ENCODE measurements at places on chromosomes 3 and 15.

- DNase-seq: no peak
Measured at GRCh38 chr15:74399511-74400312, 32.3 kb upstream of the CYP11A1 start.

DNA sequence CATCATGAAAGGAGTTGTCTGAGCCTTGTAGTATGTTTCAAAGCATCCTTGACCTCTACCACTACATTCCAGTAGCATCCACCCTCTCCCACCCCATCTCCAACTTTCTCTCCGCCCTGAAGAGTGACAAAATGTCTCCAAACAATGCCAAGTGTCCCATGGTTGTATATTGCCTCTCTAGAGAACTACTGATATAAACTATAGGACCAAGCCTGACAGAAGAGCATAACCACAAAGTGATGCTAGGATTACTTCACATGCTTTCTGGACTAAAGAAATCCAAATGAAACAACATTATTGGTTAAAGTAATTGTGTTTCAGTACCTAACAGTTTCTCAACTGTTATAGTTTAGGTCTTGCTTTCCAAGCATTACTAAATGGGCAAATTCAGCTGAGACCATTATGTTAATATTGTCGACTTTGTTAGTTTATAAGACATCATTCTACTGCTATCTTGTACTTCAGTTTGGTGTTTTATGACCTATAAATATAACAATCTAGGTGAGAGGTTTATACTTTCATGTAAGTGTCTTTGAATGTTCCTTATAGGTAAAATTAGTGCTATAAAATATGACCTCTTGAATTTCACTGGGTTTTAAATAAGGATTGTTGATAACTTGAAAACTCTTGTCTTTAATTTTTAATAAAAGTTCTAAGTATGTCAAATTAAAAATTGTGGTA, 117.4 kb downstream of the SUCNR1 start:
- DNase-seq: no peak

DNA sequence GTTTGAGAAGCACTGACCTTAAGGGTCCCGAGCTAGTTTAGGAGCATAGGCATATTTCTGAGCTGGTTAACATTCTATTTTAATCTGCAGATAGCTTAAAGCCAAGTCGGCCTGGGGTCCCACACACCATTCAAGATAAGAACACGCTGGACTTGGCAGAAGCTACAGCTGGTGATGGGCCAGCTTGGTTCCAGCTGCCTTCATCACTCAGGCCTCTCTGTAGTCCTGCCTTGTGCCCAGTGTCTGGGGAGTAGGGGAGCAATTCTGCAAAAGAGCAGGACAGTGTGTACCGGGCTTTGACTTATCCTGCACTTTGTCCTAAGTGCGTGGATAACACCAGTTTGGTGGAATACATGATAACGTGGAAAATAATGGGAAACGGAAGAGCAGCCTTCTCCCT, 164.5 kb downstream of the MEGF11 start:
- DNase-seq: no peak

- no peak for DNase-seq
Measured at GRCh38 chr3:135165260-135165659, 370.2 kb downstream of the EPHB1 start.

- peak; percentile 39 for DNase-seq
Measured at GRCh38 chr3:172119266-172119969, 80.0 kb downstream of the FNDC3B start.

GRCh38 chr3:18018491-18019160, 276.2 kb upstream of the TBC1D5 start:
- DNase-seq: no peak

DNA sequence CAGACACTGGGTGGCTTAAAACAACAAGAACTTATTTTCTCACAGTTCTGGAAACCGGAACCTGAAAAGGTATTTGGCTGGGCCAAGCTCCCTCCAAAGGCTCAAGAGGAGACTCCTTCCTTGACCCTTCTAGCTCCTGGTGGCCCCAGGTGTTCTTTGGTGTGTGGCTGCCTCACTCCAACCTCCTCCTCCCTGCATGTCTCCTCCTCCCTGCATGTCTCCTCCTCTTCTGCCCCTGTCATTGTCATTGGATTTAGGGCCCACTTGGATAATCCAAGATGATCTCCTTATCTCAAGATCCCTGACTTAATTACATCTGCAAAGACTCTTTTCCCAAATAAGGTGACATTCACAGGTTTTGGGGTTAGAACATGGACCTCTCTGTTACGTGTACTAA, 69.8 kb upstream of the MFGE8 start:
- DNase-seq: no peak

Measured in hepatocyte (in vitro differentiated cells).